ENCODE measurements at places on chromosomes 4 and X.

- peak; percentile 47 for DNase-seq
Measured at GRCh38 chrX:71178908-71179307, 34.3 kb downstream of the NLGN3 start.

GRCh38 chr4:82782626-82783345 is 15.8 kb downstream of the SCD5 start:
- no peak for DNase-seq

DNA sequence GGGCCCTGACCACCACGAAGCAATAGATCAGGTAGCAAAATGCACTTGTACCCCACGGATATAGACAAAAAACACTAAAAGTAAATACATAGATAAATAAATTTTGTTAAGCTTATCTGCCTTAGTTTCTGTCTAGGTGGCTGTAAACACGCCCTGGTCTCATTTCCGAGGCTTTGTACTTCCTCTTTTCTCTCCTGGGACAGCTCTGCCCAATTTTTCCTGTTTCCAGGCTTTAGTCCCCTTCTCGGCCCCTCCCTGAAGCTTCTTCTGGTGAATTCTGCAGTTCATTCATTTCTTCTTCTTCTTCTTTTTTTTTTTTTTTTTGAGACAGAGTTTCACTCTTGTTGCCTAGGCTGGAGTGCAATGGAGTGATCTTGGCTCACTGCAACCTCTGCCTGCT is 73.4 kb upstream of the STOX2 start:
- no peak for DNase-seq

DNA sequence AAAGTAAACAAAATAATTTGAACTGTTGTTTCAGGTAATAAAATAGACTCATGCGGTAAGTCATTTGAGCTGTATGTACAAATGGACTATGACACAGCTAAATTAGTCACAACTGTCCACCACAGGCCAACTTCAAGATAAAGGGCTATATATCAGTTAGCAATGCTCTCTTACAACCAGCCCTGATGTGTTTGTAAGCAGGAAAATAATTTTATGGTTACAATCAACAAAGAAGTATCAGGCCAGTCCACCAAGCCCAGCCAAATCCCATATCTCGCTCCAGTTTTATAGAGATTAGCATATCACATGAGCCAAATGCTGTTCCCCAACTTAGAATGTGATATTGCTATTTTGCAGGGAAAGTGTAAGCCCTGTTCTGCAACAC is 511 bp upstream of the DUSP21 start:
- no peak for DNase-seq

GRCh38 chrX:111465669-111466068 is 45.8 kb upstream of the SERTM2 start:
- DNase-seq = no peak
